Stimulated activated CD4-positive, alpha-beta T cell treated with anti-CD3 and anti-CD28 coated beads, TNF-alpha, amount 100 ng/mL, for 24 hours (primary cell): ENCODE measurements at places on chromosomes 6 and 20.

- no peak for DNase-seq
Measured at GRCh38 chr6:28782113-28782673, 141.6 kb downstream of the TRIM27 start.

GRCh38 chr6:170405311-170405975 lies 98.9 kb downstream of the FAM120B start:
- DNase-seq, result no peak

DNA sequence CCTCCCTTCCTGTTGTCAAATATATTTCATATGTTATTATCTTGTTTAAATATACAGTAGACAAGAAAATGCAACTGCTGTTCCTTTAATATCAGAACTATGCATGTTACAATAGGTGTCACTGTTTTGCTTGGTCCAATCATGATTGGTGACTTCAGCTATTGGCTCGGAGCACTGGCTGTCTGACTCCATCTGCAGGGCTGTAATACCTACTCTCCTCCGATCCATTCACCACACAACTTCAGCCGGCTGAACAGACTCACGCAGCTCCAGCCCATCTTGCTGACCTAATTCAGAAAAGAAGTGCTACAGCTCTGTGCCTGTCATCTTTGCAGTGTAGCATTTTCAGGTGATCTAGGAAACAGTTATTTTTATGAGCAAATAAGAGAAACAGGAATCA lies at the start of gene BTBD3:
Gene BTBD3, plus strand, starts transcription at position 231 of the 400 bp plus-strand sequence. CDS start 383 bp downstream, outside the sequence.
- no peak for DNase-seq

DNA sequence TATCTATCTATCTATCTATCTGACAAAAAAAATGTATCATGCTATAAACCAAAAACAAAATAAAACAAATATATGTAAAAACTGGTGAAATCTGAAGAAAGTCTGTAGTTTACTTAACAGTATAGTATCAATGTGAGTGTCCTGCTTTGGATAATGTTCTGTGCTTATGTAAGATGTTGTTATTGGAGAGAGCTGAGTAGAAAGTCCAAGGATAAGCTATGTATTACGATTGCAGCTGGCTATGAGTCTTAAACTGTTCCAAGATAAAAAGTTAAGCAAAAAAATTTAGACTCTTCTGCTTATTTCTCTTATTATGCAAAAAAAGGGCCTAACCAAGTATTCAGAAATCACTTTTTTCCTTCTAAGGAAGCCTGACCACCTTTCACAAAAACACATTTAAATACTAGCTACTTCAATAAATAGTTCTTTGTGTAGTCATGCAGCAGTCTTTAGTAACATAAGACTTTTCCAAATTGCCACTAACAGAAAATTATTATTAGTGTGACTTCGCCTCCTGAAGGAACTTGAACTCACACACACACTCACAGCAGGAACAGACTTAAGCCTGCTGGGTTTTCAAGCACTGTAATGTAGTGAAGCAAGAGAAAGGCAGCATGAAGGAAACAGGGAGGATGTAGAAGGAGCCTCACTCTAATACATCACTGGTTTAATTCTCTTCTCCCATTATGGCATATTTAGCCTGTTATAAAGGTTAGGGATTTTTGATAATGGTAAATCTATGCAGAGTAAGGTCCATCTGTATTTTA lies 265.8 kb upstream of the GJE1 start:
- no peak for DNase-seq

DNA sequence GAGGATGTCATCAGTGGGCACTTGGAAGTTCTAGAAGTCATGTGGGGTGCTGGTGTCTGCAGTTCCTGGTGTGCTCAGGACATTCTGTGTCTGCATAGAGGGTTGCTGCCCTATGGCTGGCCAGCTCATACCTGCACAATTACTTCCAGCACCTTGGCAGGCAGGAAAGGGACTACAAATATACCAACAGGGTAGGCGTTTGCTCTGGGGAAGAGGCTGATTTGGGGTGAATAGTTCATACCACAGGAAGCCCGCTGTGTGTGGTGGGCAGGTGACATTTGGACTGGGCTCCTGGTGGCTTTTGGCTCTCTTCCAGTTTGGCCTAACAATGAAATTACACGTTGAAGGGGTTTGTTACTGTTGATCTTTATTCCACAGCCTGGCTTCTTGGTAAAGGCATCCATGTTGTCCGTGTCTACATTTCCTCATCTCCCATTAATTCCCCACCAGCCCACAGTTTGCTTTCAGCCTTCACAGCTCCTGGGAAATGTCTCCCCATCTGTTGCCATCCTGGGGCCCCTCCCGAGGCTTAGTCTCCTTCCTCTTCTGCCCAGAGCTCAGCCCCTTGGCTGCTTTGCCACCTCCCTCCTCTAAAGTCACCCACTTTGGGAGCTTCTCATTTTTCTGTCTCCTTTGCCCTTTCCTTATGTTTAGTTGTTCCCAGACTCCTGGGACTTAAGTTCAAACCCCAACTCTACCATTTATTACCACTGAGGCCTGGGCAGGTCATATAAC lies 88.1 kb downstream of the RSPH3 start:
- no peak for DNase-seq

DNA sequence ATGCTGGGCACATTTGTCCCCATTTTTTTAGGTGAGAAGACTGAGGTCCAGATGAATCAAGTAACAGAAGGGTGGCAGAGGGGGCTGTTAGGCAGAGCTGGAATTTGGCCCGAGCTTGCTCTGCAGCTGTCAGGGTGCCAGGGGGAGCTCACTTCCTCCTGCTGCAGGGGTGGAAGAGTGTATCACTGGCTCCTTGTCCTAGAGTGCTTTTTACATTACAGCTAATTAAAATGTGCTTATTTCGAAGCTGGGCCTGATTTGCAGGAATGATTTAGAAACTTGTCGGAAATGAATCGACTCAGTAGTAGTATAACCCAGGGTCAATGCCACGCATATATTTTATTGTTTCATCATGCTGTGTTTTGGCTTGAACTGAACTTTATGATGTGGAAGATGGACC lies 11.1 kb downstream of the TOX2 start:
- DNase-seq, result no peak

- DNase-seq, result no peak
Measured at GRCh38 chr6:20770773-20771172, 236.5 kb downstream of the CDKAL1 start.

GRCh38 chr20:20548527-20549266 lies 163.7 kb downstream of the RALGAPA2 start:
- DNase-seq, result no peak

DNA sequence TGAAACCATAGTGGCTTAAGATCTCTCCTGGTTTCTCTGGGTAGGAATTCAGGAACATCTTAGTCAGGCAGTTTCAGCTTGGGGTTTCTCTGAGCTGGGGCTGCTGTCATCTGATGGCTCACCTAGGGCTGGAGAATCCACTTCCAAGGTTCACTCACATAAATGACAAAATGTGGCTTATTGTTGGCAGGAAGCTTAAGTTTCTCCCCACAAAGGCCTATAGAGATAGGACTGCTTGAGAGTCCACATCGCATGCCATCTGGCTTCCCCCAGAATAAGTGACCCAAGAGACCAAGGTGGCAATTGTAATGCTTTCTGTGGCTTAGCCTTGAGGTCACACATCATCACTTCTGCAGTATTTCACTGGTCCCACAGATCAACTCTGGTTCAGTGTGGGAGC lies 131.4 kb downstream of the EDN1 start:
- DNase-seq, result no peak

DNA sequence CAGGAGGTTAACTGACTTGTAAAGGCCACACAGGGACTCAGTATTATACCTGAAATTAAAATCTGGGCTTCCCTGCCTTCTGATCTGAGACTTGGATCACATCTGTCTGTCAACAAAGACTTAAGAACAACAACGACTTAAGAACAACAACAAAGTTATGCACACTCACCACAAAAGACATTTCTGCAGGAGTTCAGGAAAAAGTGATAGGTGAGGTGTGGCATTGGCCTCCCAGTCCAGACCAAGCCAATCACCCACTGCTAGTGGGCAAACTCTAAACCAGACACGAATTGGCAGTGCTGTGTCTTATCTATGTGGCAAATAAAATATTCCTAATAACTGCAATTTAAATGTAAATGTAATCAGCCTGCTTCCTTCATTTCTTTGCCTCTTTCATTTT lies 61.3 kb downstream of the PRDM1 start:
- no peak for DNase-seq

GRCh38 chr6:118980063-118980462 lies 45.1 kb upstream of the MCM9 start:
- DNase-seq, result no peak

DNA sequence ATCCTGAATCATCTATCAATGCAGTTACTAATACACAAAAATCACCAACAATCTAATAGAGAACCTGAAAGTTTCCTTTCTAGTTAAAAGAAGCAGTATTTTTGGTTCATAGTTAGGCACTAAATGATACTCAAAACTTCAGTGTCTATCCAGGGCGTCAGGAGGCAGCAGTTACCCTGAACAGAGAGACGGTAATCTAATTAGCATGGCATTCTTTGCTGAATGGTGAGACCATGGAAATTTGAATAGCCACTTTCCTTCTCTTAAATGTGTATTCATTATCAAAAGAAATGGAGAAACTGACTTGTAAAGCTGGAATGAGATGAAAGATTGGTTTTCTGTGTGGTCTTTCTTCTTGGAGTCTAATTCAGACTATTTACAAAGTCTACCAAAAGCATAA lies 146.6 kb upstream of the BMP5 start:
- no peak for DNase-seq

DNA sequence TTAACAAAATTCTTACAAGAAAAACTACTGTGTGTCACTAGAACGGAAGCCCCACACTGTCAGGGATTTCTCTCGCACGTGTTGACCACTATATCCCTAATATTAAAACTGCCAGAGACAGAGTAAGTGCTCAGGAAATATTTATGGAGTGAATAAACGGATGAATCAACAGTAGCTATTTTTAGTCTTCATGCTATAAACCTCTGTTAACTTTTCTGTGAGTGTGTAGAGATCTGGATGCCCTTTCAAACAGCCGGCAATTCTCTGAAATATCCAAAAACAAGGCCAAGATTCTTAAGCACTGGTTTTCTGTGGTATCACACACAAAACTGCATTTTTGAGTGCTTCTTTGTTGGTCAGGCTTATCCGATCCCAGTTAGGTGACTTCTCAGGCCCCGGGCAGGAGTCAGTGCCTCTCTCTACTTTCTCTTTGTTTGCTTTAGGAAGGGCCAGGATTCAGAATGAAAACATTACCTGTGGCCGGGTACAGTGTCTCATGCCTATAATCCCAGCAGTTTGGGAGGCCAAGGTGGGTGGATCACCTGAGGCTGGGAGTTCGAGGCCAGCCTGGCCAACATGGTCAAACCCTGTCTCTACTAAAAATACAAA lies 15.7 kb downstream of the ATP9A start:
- no peak for DNase-seq

DNA sequence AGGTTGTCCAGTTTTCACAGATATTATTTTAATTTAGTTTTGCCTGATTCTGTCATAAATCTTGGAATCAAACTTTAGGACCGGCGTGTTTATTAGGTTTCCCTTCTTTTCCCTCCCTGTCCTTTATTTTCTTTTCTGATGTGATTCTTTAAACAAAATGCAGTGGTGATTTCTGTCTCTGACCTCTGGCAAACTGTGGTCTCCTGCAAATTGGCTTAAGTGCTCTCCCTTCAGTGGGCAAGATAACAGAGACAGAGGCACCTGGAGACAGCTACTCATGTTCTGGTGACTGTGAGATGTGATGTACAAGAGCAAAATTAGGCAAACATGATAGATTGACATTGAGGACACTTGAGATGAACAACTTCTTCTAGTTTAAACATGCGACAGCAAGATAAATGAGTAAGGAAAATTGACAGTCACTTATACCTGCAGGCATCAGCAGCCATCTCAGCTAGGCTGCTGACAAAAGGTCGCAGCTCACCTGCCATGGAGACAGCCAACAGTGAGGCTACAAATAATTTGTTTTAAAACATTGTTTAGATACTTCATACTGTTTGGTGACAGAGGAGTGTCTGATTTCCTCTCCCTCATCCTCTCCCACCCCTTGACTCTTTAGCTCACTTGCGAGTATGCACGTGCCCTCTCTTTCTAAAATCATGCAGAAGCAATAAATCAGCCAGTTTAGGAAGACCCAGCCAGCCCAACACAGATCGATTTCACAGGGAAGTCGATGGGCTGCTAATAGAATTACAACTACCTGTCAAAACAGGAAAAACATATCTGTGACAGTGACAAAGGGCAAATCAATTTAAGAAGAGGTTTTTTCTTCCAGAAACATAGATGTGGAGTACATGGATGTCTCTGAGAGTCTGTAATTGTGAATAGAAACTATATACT lies 63.4 kb upstream of the MAP3K7 start:
- no peak for DNase-seq

GRCh38 chr6:164152611-164153010 lies 738.1 kb downstream of the QKI start:
- DNase-seq, result no peak

- DNase-seq, result no peak
Measured at GRCh38 chr6:69146385-69146784, 511.3 kb downstream of the ADGRB3 start.

GRCh38 chr20:14761903-14762302 lies 424.5 kb upstream of the FLRT3 start:
- no peak for DNase-seq

DNA sequence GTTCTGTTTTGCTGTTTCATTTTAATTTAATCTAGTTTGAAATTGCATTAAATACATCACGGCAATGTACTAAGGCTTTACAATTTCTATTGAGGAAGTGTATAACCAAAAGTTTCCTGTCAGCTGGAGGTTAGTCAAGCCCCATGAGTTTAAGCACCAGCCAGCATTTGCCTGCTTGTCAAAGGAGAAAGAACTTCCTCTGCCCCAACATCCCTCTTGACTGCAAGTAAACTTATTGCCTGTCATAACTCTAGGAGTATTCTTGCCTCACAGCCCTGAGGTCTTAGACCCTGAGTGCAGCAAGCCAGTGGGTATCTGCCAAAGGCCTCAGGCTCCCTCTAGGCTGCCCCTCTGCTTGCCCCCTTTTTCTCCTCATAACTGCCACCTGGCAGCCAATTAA lies 106.7 kb upstream of the INSM1 start:
- DNase-seq, result no peak

- no peak for DNase-seq
Measured at GRCh38 chr6:110359556-110359955, 1.4 kb upstream of the METTL24 start.

GRCh38 chr6:91299544-91300491 lies 712.9 kb upstream of the MAP3K7 start:
- no peak for DNase-seq

DNA sequence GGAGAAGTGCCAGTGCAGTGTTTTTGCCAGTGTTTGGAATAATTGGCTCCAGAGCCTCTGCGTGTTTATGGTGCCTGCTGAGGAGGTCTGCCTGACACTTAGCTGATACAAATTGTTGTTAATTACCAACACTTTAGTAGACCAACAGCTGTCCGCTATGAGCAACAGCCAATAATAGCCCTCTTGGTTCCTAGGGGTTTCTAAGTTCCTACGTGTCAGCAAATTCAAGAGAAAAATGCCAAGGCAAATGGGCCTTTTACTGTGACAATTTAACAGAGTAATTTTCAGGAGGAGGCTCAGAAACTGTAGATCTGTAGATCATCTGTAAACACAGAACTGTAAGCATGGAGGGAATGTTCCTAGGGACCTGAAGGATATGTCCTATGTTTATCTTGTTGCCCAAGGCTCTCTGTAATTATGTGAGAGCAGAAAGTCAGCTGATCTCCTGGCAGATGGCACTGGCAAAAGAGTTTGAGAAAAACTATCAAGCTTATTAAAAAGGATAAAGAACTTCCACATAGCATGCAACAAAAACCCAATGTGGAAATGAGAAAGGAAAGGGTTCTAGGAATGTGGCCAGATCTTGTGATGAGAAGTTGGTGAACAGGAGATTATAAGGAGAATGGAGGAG lies 157.7 kb downstream of the GJA1 start:
- no peak for DNase-seq
